Skeletal muscle tissue (tissue), 5 donors: ENCODE measurements at places on chromosomes 1 and 21. TPM values are rescaled to one million over a fixed set of nuclear protein-coding genes. Genes with fewer than 3 reads are reported as not detected.

The RGS2 gene
- 110 TPM for total RNA-seq

The HTR6 gene
- not detected for total RNA-seq

The RGS8 gene
- not detected for total RNA-seq

The CD58 gene
- total RNA-seq: 15.1 TPM

The GIPC2 gene
- 1.6 TPM for total RNA-seq

The RHEX gene
- total RNA-seq: 3.1 TPM

The KCNK2 gene
- total RNA-seq: 2.6 TPM

The FCRL4 gene
- total RNA-seq: not detected

The LMOD1 gene
- 15.1 TPM for total RNA-seq

The OR2T11 gene
- total RNA-seq: not detected

The NHLH1 gene
- total RNA-seq: not detected
